ENCODE measurements at places on chromosomes 7 and 10. TPM values are rescaled to one million over a fixed set of nuclear protein-coding genes. Genes with fewer than 3 reads are reported as not detected.

FEZF1 gene
- not detected for total RNA-seq

DNA sequence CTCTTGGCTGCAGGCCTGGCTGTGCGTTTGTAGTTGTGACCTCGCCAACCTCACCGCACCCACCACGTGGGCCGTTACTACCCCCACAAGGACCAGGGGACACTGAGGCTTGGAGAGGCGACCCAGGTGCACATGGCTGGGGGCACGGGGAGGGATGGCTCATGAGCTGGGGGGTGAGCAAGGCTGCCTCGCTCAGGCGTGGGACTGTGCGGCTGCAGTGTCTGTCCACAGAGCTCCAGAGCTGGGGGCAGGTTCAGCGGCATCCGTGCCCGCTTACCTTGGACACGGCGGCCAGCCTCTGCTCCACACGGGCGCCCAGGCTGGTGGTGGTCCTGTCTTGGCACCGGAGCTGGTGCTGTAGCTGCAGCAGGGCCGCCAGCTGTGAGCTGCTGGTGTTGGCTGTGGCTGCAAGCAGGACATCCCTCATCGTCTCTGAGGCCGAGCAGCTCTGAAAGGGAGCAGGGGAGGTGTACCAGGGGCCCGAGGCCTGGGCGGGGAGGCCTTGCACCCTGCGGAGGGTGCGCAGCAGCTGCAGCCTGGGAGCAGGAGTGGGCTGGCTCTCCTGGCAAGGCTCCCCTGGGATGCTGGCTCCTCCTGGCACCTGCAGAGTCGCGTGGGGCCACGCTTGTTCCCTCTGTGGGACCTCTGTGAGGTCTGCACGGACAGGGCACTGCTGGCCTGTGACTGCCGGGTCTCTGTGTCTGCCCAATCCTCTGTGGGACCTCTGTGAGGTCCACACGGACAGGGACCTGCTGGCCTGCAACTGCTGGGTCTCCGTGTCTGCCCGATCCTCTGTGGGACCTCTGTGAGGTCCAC, 60.0 kb upstream of the NKX6-2 start:
- no peak for DNase-seq

- DNase-seq, result no peak
Measured at GRCh38 chr10:17217631-17218232, 10.3 kb upstream of the VIM start.

- no peak for DNase-seq
Measured at GRCh38 chr7:124689523-124689922, 76.1 kb downstream of the GPR37 start.

CLRN3 gene
- total RNA-seq, result 35.2 TPM

- no peak for DNase-seq
Measured at GRCh38 chr10:29973921-29974320, 85.5 kb downstream of the JCAD start.

GRCh38 chr7:121449329-121449728, 53.2 kb upstream of the FAM3C start:
- no peak for DNase-seq

RBM17 gene
- 80.7 TPM for total RNA-seq

DNA sequence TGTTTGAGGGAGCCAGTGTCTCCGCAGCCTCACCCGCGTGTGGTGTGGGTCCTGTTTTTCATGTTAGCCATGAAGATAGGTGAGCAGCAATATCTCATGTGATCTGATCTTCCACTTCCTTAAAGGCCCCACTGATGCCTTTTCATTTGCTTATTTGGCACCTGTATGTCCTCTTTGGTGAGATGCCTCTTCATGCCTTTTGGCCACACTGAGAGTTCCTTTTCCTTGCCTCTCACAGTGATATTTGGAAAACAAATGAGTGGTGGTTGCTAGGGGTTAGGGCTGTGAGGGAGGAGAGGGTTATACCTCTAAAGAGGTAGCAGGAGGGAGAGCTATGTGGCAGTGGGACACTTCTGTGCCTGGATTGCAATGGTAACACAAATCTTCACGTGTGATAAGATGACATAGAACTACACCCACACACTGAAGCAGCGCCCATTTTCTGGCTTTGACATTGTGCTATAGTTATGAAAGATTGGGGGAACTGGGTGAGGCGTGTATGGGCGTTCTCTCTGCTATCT, 90.4 kb upstream of the TNS3 start:
- DNase-seq, result no peak

OTUD1 gene
- total RNA-seq, result 17.2 TPM

Measured in transverse colon (tissue), 4 donors.